ENCODE measurements at places on chromosomes 13 and 19.

GRCh38 chr13:80888390-80888789, 547.5 kb upstream of the SPRY2 start:
- no peak for DNase-seq

DNA sequence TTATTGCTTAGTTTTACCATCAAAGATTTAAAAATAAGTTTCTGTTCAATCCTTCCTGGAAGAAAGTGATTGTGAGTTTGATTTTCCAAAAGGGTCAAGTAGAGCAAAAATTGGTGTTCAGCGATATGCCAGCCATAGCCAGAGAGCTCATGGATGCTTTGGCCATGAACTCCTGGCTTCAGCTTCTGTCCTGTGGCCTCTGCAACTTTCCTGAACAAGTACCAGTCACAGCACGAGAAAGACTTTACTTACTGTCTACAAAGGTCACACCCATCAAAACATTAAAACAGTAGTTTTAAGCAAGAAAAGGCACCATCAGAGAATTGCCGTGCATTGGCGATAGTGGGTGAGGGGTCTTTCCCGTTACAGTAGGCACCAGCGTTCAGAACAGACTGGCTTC, 753.0 kb upstream of the SGCG start:
- no peak for DNase-seq

GRCh38 chr19:52735734-52736133, 890 bp upstream of the ZNF611 start:
- no peak for DNase-seq

- no peak for DNase-seq
These were observed 17.9 kb downstream of the SLC25A42 start for GRCh38 chr19:19081642-19082151.

DNA sequence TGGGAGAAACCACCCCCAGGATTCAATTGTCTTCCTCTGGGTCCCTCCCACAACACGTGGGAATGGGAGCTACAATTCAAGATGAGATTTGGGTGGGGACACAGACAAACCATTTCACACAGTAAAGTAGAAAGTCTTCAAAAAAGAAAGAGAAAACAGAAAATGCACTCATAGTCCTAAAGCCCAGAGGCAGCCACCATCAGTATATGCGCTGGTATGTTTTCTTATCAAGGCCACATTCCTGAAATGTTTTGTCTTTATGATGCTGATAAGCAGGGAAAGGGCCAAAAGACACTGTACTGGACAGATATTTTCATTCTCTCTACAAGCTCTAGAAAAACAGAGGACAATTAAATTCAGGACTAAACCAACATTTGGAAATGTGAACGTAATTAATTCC, 375.8 kb upstream of the TSHZ3 start:
- no peak for DNase-seq

- no peak for DNase-seq
These were observed 830 bp downstream of the MICOS13 start for GRCh38 chr19:5679289-5680083.

DNA sequence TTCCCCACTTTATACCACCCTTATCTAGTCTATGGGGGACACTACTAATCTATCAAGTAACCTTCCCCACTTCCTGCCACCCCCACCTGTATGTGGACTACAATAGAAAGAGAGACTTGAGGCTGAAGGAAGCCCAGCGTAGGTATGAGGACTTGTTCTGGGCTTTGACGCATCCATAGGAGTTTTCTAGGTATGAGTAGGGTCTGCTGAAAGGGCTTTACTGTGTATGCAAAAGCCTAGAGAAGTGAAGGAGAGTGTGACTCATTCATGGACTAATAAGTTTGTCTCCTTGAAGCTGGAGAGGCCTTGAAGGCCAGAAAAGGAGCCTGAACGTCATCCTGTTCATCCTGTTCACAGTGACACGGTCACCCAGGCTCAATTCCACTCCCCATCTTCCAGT, 21.8 kb downstream of the TINCR start:
- DNase-seq, result no peak

GRCh38 chr13:113224486-113224885, 15.1 kb downstream of the CUL4A start:
- no peak for DNase-seq

GRCh38 chr13:106373304-106373988, 162.0 kb downstream of the EFNB2 start:
- DNase-seq, result no peak

DNA sequence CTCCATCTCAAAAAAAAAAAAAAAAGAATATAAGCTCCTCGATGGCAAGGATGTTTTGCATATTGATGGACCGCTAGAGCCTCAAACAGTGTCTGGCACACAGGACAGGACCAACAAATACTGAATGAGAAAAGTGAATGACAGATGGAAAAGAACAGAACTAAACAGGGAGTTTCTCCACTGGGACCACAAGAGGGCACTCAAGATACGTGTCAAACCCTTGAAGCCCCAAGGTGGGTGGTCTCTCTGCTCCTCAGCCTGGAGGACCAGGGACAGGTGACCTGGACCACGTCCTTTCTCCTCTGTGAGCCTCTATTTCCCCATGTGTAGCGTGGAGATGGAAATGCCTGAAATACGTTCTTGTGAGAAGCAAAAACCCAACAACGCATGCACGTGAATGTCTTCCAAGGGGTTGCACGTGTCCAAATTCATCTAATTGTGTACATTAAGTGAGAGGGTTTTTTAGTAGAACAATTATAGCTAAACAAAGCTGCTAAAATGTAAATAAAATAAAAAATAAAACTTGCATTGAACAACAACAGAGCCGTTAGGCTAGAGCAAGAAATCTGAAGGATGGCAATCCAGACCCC, 5.7 kb upstream of the CDC42EP5 start:
- no peak for DNase-seq

- no peak for DNase-seq
These were observed 43.1 kb upstream of the CNMD start for GRCh38 chr13:52782471-52783448.

GRCh38 chr13:32734511-32734910, 148.3 kb downstream of the PDS5B start:
- no peak for DNase-seq

- DNase-seq, result no peak
These were observed 16.1 kb downstream of the ZNF562 start for GRCh38 chr19:9658769-9659168.

- no peak for DNase-seq
These were observed 455.4 kb upstream of the TSHZ3 start for GRCh38 chr19:31804668-31805067.

DNA sequence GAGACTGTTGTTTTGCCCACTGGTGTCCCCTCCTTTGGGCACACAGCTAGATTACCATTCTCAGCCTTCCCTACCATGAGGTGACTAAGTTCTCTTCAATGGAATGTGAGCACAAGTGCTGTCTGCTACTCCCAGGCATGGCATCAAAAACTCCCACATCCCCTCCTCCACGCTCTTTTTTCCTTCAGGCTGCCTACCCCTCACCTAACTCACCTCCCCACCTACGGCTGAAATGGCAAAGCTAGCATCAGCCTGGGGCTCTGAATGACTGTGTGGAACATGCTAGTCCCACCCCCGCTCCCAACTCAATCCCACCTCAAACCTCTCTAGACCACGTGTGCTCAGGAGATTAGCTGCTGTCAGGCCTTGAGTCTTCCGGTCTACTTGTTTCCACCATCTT, 512.2 kb downstream of the DIAPH3 start:
- no peak for DNase-seq

GRCh38 chr19:47036097-47036651, 12.2 kb downstream of the TMEM160 start:
- DNase-seq, result no peak

- DNase-seq, result no peak
These were observed 35.0 kb downstream of the AMER2 start for GRCh38 chr13:25136880-25137787.

DNA sequence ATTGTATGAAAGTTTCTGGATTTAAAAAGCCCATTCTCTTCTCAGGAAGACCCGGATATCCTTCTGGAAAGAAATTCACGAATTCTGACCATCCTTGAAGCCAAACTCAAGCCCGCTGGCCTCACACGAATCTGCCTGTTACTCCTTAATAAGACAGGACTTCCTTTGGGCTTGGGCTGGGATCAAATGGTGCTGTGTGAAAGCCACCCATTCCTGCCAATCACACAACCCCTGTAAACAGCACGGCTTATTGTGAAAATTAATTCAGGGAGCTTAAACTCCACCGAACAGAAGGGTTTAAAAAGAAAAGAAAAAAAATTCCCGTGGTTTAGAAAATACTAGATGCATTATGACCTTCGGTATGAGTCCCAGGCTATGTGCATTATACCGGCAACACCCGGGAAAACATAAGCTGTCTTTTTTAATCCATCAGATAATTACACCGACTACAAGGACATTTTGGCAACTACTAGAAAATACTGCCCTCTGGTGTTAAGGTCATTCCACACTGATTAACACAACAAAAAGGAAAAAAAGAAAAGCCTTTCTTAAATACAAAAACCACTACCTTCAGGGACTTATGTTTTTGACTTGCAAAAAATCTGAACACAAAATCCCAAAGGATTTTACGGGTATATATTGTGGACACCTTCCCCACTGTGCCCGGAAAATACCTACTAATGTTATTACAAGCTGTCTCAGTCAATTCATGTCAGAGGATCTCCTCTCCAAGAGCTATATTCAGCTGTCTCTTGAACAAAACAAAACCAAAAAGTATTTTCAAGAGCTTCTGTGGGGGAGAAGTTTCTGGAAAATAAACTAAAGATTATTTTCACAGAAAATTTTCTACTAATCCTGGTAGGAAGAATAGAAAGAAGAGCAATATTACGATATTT, 76.0 kb upstream of the LSM14A start:
- DNase-seq, result no peak

DNA sequence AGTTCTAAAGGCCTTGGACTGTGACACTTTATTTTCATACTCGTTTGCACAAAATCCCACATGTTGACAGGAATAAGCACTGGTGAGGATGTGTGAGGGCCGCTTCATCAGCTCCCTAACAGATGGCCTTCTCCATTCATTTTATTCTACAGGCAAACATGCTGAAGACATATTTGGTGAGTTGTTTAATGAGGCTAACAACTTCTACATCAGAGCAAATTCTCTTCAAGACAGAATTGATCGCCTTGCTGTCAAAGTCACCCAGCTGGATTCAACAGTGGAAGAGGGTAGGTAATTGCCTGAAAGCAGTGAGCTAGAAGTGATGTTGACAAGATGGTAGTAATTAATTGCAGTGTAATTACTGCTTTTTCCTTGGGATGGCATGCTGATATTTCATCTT, 95.7 kb downstream of the GPR12 start:
- DNase-seq, result no peak

DNA sequence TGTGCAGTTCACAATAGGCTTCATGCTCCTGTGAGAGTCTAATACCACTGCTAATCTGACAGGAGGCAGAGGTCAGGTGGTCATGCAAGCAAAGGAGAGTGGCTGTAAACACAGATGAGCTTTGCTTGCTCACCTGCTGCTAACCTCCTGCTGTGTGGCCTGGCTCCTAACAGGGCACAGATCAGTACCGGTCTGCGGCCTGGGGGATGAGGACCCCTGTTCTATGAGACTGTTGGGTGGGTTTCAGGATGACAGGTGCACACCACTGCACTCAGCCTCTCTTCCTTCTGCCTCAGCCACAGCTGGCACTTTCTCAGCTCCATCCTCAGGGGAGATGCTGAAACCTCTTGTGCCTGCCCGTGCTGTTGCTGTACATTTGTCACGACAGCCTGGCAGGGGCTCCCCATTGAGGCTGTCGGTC, 9.7 kb downstream of the CLEC4G start:
- DNase-seq, result no peak

DNA sequence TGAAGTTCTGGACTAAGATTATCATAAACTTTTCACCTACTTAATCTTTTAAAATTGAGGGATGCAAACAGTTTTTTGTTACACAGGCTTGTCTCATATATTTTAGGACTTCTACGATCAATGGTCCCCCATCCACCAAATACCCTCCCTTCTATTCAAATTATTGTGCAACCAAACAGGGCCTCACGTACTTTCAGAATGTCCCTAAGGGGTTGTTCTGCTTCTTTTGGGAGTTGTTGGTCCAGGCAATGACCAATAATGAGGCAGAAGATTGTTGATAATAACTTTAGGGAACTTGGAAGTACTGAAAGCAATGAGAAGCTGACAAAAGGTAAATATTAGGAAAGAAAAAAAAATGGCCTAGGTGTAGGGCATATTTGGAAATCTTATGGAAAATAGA, 2.9 kb downstream of the DNAJC15 start:
- no peak for DNase-seq

DNA sequence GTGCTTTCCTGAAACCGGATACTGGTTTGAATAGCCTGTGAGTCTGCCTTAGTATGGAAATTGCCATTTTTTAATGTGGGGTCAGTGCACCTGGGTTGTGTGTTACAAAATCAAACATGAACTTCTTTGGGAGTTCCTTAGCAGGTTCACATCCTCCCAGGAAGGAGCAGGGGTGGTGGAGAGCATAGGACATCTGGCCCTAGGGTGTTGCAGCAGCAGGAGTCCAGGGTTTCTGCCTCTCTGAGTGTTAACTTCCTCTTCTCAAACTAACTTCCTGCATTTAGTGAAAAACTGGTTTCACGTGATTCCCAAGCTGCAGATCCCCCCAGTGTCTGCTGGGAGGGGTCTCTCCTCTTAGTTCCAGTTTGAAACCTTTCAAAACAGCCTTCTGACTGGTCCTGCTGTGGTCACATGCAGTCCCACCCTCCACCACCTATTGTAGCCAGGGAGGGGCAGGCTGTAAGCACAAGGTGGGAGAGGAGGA, 7.2 kb downstream of the RNASEH2B start:
- no peak for DNase-seq

DNA sequence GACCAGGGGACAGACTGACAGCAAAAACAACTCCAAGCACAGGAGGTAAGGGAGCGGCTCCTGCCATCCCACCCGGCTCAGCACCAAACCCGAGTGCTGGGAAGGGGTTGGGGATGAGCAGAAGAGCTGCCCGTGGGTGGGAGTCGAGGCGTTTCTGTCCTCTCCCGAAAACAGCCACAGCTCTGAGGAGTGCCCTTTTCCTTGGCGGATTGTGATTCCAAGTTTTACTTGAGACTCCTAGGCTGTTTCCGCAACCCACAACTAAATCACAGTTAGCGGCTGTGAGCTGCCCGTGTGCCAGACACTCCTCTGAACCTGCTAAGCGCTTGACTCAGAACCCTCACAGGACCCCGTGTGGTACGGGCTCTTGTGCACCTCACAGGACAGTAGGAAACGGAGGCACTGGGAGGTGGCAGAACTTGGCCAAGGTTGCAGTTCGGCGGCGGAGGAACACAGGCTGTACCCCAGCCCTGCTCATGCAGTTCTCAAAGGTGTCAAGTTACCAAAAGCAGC, 21.4 kb downstream of the CFAP97D2 start:
- no peak for DNase-seq

- DNase-seq, result no peak
These were observed 135.7 kb downstream of the DIAPH3 start for GRCh38 chr13:60028021-60028420.

- no peak for DNase-seq
These were observed 1171.9 kb downstream of the EFNB2 start for GRCh38 chr13:105363261-105364190.

DNA sequence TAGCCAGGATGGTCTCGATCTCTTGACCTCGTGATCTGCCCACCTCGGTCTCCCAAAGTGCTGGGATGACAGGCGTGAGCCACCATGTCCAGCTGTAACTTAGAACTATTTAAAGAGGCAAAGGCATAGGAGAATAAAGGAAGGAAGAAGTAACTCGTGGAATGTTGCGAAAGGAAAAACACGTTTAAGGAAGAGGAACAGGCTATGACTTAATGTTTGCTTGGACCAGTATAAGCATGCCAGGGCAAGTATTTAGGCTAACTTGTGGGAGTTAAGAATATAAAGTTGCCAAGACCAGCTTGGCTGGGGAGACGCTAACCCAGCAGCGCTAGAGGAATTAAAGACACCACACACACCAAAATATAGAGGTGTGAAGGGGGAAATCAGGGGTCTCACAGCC, 33.5 kb downstream of the ZNF844 start:
- DNase-seq, result no peak

- no peak for DNase-seq
These were observed 598.6 kb upstream of the PCDH20 start for GRCh38 chr13:62014299-62014698.

Data from activated T-helper 1 cell treated with anti-CD3 and anti-CD28 coated beads, Interleukin-2, amount 50 U/mL, for 16 hours (primary cell).